ENCODE measurements at places on chromosomes 7 and 10. TPM values are rescaled to one million over a fixed set of nuclear protein-coding genes. Genes with fewer than 3 reads are reported as not detected.

TMEM72 gene
- total RNA-seq: not detected

CFAP58 gene
- total RNA-seq: 0.75 TPM

ENTPD7 gene
- 27.7 TPM for total RNA-seq

MMRN2 gene
- 0.08 TPM for total RNA-seq

CDNF gene
- 1.9 TPM for total RNA-seq

NPY4R2 gene
- not detected for total RNA-seq

STEAP2 gene
- 5.2 TPM for total RNA-seq

CYP2E1 gene
- 3.0 TPM for total RNA-seq

TMUB1 gene
- total RNA-seq: 66.0 TPM

PLCE1 gene
- total RNA-seq: 0.55 TPM
